ENCODE measurements at places on chromosomes 7 and 10.

- DNase-seq: no peak
Measured at GRCh38 chr7:158446706-158447105, 140.9 kb downstream of the PTPRN2 start.

GRCh38 chr7:118080947-118081346 is 103.0 kb upstream of the LSM8 start:
- DNase-seq: no peak

DNA sequence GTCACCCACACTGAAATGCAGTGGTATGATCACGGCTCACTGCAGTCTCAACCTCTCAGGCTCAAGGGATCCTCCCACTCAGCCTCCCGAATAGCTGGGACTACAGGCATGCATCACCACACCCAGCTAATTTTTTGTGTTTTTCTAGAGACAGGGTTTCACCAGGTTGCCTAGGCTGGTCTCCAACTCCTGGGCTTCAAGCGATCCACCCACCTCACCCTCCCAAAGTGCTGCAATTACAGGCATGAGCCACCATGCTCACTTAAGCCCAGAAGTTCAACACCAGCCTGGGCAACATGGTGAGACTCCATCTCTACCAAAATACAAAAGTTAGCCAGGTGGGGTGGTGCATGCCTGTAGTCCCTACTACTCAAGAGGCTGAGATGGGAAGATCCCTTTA is 33.5 kb downstream of the GDI2 start:
- DNase-seq: no peak

DNA sequence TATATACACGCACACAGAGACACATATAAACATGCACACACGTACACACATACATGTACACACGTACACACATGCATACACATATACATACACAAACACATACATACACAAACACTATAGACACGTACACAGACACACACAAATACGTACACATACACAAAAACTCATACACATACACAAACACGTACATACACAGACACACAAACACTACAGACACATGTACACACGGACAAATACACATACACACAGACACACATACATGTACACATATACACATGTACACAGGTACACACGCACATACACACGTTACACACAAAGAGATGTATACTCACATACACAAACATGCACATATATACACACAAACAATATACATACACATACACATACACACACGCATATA is 35.2 kb upstream of the GTF2IRD1 start:
- no peak for DNase-seq

DNA sequence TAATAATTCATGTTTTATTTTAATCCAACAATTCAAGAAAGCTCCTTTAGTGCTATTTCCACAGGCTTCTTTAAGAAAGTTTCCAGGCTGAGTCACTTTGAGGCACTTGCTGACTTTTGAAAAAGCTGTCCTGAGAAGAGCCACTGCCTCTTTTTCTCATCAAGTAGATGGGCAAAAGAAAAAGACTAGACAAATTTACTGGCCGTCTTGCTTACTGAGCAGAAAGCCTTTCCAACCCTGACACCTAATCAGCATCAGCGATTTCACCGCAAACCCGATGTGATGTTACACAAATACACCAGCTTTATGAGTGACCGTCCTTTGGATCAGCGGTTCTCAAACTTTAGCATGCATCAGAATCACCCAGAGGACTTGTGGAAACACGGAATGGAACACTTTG is 24.3 kb downstream of the CTTNBP2 start:
- no peak for DNase-seq

DNA sequence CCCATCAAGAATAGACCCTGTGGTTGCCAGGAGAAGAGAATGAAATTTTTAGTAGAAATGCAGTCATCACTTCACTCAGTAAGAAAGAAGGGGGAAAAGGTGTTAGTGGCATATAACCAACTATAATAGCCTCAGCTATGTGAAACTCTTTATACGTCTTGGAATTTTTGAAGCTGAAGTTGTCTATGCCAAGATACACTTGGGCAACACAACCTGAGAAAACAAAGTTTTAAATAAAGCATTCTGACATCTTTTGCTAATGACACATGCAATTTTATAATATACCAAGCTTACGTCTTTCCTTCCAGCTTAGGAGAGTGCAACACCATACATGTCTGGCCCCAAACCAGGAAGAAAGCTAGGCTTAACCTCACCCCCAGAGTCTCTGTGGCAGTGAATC is 40.8 kb upstream of the ZNF438 start:
- DNase-seq: no peak

Measured in esophagus squamous epithelium (tissue), 5 donors.